ENCODE measurements at places on chromosomes 3 and 15. TPM values are rescaled to one million over a fixed set of nuclear protein-coding genes. Genes with fewer than 3 reads are reported as not detected.

The COL6A5 gene
- under 0.01 TPM for total RNA-seq

The CCR9 gene
- not detected for total RNA-seq

The STAC gene
- total RNA-seq, result 3.5 TPM

The SH2D7 gene
- total RNA-seq, result not detected

The AHSG gene
- total RNA-seq, result not detected

The CFAP91 gene
- 2.0 TPM for total RNA-seq

The LARP6 gene
- total RNA-seq, result 42.2 TPM

The EAF2 gene
- total RNA-seq, result 11.3 TPM

The LEKR1 gene
- 1.4 TPM for total RNA-seq

The CCR1 gene
- total RNA-seq, result not detected

The BOC gene
- total RNA-seq, result 5.0 TPM

The C3orf49 gene
- not detected for total RNA-seq

The ATP10A gene
- 7.5 TPM for total RNA-seq

The RASL12 gene
- 1.6 TPM for total RNA-seq

The LRRIQ4 gene
- total RNA-seq, result not detected

The FGD5 gene
- total RNA-seq, result 7.0 TPM

The KIF15 gene
- 38.3 TPM for total RNA-seq

The GNAT1 gene
- total RNA-seq, result not detected

The NEK10 gene
- 0.29 TPM for total RNA-seq

The C3orf70 gene
- 3.6 TPM for total RNA-seq

The KBTBD13 gene
- not detected for total RNA-seq

The CNTN6 gene
- total RNA-seq, result not detected

The LDHAL6B gene
- not detected for total RNA-seq

The CDHR4 gene
- not detected for total RNA-seq

The CPNE9 gene
- total RNA-seq, result not detected

The CPLX3 gene
- not detected for total RNA-seq

The ZIC1 gene
- 19.5 TPM for total RNA-seq

The ALDH1A2 gene
- total RNA-seq, result not detected

The ACOX2 gene
- total RNA-seq, result 4.2 TPM

The SEC62 gene
- total RNA-seq, result 11.0 TPM

The PATL2 gene
- total RNA-seq, result 0.11 TPM

The STRA6 gene
- total RNA-seq, result 30.8 TPM

The CYP1A2 gene
- not detected for total RNA-seq

The ATP6V1A gene
- total RNA-seq, result 47.3 TPM

All from Daoy (cell line).